ENCODE measurements at places on chromosomes 7 and 10. TPM values are rescaled to one million over a fixed set of nuclear protein-coding genes. Genes with fewer than 3 reads are reported as not detected.

The DYNC1I1 gene
- 0.74 TPM for total RNA-seq

The INTS1 gene
- 48.9 TPM for total RNA-seq

The EBLN1 gene
- total RNA-seq = not detected

The RBM20 gene
- total RNA-seq = 12.0 TPM

DNA sequence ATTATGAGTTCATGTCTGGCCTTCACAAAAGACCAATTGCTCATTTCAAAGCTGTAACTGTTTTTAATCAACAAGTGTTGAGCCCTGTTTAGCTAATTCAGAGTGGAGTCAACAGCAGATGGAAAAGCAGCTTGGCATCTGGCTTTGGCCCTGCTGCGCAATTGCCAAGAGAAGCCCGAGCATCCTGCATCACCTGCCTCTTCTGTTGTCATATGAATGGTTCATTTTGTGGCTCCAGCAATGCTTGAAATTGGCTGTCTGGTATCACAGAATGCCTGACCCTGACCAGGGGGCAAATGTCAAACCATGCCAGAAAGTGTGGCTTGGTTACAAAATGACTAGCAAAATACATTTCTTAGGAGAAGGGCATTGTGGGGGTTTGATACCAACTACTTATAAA is 296.5 kb upstream of the PHF14 start:
- DNase-seq = no peak
- H3K36me3 ChIP-seq = no peaks in the 10 kb centered on the region
- H3K4me3 ChIP-seq = no peak overlapping the region

GRCh38 chr10:73900064-73900463 is 10.9 kb upstream of the PLAU start:
- no peak overlapping the region for H3K4me3 ChIP-seq
- H3K27ac ChIP-seq = no peak overlapping the region
- no peaks in the 10 kb centered on the region for H3K36me3 ChIP-seq

GRCh38 chr7:11458736-11459483 is 373.1 kb downstream of the THSD7A start:
- H3K36me3 ChIP-seq = no peaks in the 10 kb centered on the region
- no peak overlapping the region for H3K4me3 ChIP-seq
- peak overlapping the region; percentile 42 for H3K27ac ChIP-seq
- DNase-seq = no peak
- H3K4me1 ChIP-seq = peaks cover 19% of the 10 kb centered on the region

GRCh38 chr10:96168546-96168945 is 38.4 kb downstream of the ZNF518A start:
- H3K27me3 ChIP-seq = no peaks in the 10 kb centered on the region
- no peak overlapping the region for H3K27ac ChIP-seq
- no peaks in the 10 kb centered on the region for H3K36me3 ChIP-seq

GRCh38 chr10:95756041-95756761 is at the start of gene ENTPD1:
Gene ENTPD1, plus strand, starts transcription at chr10:95756163. Its CDS starts 77 bp downstream, at chr10:95756240.
- peak within 1 kb of the TSS; percentile 22 for H3K27ac ChIP-seq
- no peaks in the 10 kb centered on the region for H3K4me1 ChIP-seq
- H3K27me3 ChIP-seq = no peaks in the 10 kb centered on the region
- DNase-seq = no peak

DNA sequence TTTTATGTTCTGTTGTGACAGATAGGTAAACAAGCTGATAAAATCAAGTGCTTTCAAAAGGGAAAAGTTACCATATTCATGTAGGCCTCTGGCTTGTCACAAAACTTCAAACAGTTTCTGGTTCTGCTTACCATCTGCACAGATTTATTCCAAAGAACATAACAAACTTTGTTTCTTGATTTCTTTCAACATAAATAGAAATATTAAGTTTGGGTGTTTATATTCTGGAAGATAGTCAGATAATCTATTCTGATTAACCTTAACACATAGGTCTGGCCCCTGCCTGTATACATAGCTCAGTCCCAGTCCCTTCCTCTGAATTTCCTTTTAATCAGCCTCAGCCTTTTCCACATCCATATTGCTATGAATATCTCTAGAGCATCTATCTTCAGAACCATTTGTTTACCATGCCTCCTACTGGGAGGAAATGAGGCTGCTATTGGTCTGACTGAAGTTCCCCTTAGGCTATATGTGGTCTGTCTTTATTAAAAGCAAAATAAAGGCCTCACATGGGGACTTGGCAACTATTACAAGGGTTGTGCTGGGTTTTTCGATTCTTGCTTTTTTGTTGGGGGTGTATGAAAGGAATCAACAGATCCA is 319.0 kb downstream of the HPSE2 start:
- H3K27me3 ChIP-seq = no peaks in the 10 kb centered on the region
- no peaks in the 10 kb centered on the region for H3K36me3 ChIP-seq
- no peak overlapping the region for H3K27ac ChIP-seq
- no peak overlapping the region for H3K4me3 ChIP-seq
- DNase-seq = no peak

DNA sequence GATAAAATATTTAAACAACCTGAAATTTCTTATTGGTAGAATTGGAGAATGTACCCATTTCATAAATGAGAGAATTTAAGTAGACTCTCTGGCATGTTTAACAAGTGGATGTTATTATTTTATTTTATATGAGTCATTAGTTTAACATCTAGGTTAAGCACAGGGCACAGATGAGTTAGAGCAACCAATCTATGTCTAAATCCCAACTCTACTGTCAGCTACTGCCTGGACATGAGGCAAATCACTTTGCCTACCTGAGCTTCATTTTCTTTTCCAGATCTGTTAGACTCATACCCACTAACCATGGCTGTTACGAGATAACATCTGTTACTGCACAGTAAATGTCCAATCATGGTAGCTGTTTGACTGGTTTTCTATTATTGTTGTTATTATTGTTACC is 251.1 kb downstream of the INHBA start:
- no peak overlapping the region for H3K27ac ChIP-seq
- H3K4me1 ChIP-seq = peaks cover 7% of the 10 kb centered on the region
- H3K36me3 ChIP-seq = no peaks in the 10 kb centered on the region
- DNase-seq = no peak

GRCh38 chr7:14340393-14341074 is 351.1 kb upstream of the ETV1 start:
- H3K4me1 ChIP-seq = no peaks in the 10 kb centered on the region
- DNase-seq = no peak
- H3K27me3 ChIP-seq = no peaks in the 10 kb centered on the region
- H3K27ac ChIP-seq = no peak overlapping the region
- no peaks in the 10 kb centered on the region for H3K36me3 ChIP-seq

- no peak for DNase-seq
- no peaks in the 10 kb centered on the region for H3K27me3 ChIP-seq
- no peaks in the 10 kb centered on the region for H3K4me1 ChIP-seq
- no peaks in the 10 kb centered on the region for H3K36me3 ChIP-seq
- H3K27ac ChIP-seq = no peak overlapping the region
Measured at GRCh38 chr10:1315178-1315577, 259.0 kb downstream of the WDR37 start.

DNA sequence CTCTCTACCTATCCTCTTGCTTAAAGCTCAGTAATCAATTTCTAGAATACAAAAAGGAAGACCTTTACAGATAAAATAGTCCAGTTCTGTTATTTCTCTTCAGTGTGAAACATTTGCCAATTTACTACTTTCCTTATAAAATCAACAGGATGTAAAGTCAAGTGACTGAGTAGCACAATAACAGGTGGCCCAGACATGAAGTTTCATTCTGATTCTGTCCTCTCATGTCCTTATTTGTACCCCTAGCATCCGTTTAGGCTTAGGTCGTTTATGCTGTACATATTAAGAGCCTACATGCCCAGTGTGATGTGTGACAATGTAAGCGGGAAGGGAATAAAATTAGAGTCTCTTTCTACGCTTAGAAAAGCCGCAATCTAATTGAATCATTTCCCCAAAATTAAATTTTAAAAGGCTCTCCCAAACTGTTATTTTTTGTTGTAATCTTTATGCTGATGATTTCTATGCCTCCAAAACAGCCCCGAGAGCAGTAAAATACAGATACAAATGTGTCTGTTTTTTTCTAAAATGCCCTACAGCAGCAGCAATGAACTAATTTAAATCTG is 29.1 kb downstream of the EPC1 start:
- DNase-seq = no peak
- no peak overlapping the region for H3K27ac ChIP-seq
- peaks cover 4% of the 10 kb centered on the region for H3K4me1 ChIP-seq
- no peaks in the 10 kb centered on the region for H3K27me3 ChIP-seq
- H3K4me3 ChIP-seq = no peak overlapping the region

- H3K36me3 ChIP-seq = no peaks in the 10 kb centered on the region
- no peak overlapping the region for H3K27ac ChIP-seq
- DNase-seq = no peak
- H3K27me3 ChIP-seq = no peaks in the 10 kb centered on the region
- H3K4me3 ChIP-seq = no peak overlapping the region
Measured at GRCh38 chr7:77566421-77566820, 29.3 kb downstream of the PTPN12 start.

GRCh38 chr7:145143685-145144084 is 307.8 kb upstream of the TPK1 start:
- no peak overlapping the region for H3K4me3 ChIP-seq
- H3K27ac ChIP-seq = no peak overlapping the region
- H3K4me1 ChIP-seq = no peaks in the 10 kb centered on the region
- no peaks in the 10 kb centered on the region for H3K27me3 ChIP-seq
- DNase-seq = no peak
